Substantia nigra (tissue), 51 donors: ENCODE measurements at places on chromosomes 7 and 10.

GRCh38 chr10:4241724-4242345 lies 456.8 kb upstream of the KLF6 start:
- no peak for DNase-seq

GRCh38 chr7:2120251-2120660 lies 112.5 kb downstream of the MAD1L1 start:
- DNase-seq, result no peak

DNA sequence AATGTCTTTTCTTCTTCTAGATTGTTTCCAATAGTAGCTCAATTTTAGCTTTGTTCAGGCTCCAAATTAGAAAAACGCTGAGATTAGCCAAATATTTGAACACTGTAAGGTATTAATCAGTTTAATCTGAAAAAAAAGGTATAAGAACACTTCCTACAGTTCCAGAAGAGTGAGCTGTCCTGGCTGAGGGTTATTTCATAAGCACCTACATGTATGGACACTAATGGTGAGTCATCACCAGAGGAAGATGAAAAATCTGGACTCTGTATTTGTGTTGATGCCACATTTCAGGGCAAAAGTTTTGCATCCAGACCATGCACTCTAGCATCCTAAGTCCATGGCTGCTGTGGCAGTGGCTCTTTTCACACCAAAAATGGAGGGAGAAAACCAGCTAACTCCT lies 189.5 kb downstream of the ANKRD30A start:
- DNase-seq, result no peak

GRCh38 chr10:31883397-31883796 lies 45.2 kb downstream of the ARHGAP12 start:
- no peak for DNase-seq

GRCh38 chr7:128137181-128137580 lies 103.9 kb upstream of the LEP start:
- no peak for DNase-seq

- DNase-seq, result no peak
These were observed 6.9 kb upstream of the PFKP start for GRCh38 chr10:3060481-3060889.

DNA sequence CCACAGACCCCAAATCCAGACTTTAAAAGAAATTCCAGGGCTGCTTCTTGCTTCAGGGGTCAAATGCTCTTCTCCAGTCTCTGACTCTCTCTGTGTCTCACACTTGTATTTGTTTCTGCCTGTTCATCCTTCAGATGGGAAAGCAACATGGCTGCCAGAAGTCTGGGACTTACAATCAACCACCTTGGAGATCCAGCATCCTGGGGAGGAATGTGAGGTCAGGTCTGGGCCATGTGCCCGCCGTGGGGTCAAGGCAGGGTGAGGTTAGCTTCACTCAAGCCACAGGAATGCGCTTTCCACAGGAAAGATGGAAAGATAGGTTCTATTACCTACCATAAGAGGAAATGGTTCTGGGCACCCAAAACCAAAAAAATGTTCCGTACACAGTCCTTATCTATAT lies 34.3 kb upstream of the NPVF start:
- no peak for DNase-seq

DNA sequence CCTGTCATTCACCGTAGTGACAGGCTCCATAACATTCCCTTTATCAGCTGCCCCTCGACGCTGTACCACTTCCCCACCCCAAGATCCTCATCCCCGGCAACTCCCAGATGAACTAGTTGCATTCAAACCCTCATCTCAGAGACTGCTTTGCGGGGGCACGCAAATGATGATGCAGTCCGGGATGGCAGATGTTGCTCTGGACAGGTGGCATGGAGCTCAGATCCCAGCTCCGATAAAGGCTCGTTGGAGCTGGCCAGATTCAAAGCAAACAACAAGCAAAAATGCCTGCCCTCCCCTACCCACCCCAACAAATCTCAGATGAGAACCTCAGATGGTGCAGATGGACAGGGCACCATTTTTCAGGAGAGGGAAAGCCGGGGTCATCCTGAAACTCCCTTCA lies 46.7 kb downstream of the CARD11 start:
- DNase-seq, result no peak

DNA sequence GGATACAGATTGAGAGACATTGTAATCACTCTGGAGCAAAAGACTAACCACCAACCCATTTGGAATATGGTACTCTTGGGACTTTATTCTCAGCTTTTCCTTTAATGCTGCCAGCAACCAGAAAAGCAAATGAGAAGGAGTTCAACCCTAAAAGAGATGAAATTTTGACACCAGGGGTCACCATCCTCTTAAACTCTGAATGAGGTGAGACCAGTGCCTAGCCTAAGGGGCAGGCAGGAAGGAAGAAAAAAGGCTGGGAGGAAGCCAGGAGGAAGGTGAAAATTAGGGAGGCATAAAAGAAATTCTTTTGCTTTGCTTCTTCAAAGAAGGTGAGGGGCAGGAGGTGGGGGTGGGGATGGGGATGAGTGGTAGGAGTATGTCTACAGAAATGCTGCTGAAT lies 135.8 kb downstream of the JAZF1 start:
- no peak for DNase-seq

DNA sequence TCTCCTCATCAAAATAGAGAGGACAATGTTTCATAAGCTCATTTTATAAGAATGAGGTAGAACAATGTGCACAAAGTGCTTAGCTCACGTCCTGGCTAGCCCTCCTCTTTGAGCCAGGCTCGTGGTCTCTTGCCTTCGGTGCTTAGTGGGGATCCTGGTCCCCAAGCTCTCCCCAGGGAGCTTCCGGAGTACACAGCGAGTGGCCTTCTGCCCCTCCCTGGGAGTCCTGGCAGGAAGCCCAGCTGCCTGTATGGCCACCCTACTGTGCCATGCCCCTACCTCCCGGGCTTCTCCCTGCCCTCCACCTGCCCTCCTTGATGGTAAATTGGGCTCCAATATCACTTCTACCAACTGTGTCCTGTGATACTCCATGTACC lies 868 bp downstream of the MYO1G start:
- no peak for DNase-seq

GRCh38 chr7:149722356-149722957 lies 50.9 kb downstream of the ZNF467 start:
- DNase-seq, result no peak

GRCh38 chr7:113015034-113015645 lies 71.5 kb downstream of the GPR85 start:
- no peak for DNase-seq

- DNase-seq, result no peak
These were observed 276.6 kb upstream of the GALNT17 start for GRCh38 chr7:70855373-70855772.

DNA sequence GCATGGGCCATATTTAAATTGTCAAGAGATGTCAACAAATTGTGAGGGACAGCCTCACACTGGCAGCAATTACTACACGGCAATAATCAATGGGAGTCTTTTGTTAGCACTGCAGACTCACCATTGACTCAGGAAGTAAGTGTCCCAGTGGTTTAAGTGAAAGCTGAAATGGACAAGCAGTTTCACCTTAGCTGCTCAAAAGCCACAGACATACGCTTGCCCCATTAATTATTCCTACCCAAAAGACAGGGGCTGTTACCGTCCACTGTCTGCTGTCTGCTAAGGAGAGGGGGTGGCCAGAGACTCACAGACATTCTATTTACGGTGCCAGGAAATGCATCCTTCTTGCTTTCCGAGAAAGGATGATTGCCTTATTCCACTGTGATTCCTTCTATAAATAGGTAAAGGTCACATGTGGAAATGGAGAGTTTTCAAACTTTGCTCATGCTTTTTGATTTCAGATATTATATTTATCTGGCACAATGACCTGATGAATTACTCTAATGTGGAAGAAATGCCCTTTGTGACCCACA lies 309.7 kb upstream of the NFE2L3 start:
- no peak for DNase-seq

- no peak for DNase-seq
These were observed 18.1 kb upstream of the LIPK start for GRCh38 chr10:88687853-88688467.

GRCh38 chr7:99407872-99408378 lies 472 bp downstream of the PDAP1 start:
- DNase-seq, result no peak

DNA sequence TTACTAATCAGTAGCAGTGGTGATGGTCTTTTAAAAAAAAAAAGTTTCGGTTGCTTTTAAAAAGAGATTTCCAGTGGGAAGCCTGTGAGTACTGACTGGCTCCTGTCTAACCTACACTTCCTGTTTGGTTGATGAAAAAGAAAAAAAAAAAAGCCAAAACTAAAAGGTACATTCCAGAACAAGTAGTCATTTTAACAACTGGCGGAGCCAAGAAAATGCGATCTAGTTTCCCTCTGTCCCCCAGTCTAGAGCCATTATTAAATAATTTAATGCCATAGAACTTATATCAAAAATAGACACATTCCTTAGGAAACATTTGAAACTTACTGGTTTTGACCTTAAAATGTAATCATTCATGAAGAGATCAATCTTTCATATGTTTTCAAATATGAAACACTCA lies 254.2 kb upstream of the C7orf33 start:
- DNase-seq, result no peak

- DNase-seq, result peak; percentile 65
These were observed 5.0 kb upstream of the GBX1 start for GRCh38 chr7:151172273-151173141.

DNA sequence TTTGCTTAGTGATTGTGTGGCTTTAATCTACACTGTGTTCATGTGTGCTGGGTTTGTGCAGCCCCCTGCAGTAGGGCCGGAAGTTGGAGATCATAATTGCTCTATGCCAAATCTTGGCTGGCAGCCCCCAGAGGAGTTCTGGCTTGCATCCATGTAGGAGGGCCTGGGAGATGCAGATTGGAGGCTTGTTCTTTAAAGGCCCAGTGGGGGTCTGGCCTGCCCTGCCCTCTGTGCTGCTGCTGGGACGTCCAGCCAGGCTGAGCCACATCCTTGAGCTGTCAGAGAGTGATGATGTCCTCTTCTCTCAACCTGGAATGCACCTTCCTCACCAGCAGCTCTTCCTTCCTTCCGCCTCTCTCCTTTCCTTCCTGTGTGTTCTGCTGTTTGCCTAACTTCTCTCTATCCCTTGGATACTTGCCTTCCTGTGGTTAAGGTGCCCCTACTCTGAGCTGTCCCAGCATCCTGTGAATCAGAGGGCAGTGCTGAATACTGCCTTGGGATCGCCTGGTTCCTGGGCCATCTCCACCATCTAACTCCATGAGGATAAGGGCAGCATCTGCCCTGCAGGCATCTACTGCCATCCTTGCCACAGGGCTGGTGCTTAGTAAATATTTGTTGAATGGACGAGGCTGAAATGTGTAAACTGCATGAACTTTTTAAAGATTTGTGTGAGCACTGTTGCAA lies 30.2 kb downstream of the DOCK1 start:
- DNase-seq, result no peak

DNA sequence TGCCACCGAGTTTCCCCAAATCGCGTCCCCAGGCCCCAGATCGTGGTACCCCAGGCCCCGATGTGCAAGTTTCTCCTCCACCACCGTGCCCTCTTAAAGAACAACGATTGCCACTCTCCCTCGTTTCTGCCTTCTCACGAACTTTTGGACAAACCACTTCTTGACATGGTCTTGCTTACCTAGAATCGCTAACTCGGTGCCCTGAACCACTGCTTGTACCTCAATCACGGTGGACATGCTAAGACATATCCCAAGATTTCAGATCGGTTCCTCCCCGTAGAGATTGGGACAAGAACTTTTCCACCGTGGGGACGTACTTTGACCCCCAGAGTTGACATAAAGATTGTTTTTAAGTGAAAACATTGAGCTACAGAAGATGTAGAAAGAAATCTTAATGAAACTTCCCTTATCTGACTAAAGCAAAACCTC lies 477 bp upstream of the ZC3HAV1 start:
- DNase-seq, result no peak

GRCh38 chr7:105820363-105821066 lies 55.9 kb downstream of the ATXN7L1 start:
- DNase-seq, result no peak

DNA sequence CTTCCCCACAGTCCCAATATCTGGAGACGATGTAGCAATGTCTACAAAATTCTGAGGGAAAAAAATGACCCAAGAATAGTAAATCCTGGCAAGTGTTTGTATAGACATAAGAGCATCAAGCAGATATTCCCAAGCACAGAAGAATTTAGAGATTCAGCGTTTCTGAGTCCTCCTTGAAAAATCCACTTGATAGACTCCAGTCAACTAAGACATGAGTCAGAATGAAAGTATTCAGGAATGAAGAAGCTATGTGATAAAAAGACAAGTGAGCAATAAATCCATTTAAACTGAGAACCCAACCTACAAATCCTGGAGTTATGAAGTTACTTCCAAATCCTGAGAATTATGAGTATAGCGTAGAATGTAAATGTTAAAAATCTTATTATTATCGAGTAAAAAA lies 86.1 kb upstream of the NPY start:
- no peak for DNase-seq

GRCh38 chr10:95782318-95782717 lies 26.4 kb downstream of the ENTPD1 start:
- DNase-seq, result no peak

DNA sequence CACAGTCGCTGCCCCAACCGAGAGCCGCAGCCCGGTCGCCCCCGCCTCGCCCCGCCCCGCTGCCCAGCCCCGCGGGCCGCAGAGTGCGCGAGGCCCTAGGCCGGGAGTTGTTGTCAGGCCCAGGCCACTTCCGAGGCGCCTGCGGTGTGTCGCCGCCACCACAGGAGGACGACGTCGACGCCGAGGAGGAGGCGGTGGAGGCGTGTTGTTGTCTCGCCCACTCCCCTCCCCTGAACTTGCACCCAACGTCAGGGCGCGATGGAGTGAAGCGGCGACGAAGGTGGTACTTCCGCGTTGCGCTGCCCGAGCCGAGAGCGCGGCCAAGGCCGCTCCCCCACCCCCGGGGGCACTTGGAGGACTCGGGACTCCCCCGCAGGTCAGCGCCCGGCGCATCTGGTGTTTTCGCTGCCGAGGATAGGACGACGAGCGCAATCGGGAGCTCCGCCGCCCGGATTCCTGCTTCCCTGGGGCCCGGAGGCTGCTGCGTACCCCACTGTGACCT lies at the start of gene CDK13:
CDK13 (plus strand) TSS at position 286 of the 502 bp plus-strand sequence. CDS start 386 bp downstream, outside the sequence.
- peak; percentile 89 for DNase-seq

DNA sequence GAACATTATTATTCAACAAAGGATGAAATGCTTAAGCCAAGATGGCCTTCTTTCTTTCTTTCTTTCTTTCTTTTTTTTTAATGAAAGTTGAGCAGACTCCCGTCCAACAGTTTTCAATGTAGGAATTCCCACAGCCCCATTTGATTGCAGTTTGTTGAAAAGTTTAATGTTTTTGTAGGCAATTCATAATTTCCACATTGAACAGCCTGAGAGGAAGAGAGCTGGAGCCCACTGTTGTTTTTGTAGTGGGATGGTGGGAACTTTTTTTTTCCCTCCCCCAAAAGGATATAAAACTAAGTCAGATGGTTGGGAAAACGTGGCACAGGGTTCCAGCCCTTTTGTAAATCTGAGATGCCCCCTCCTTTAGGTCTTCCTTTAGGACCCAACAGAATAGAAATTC lies 86.6 kb downstream of the TCF7L2 start:
- no peak for DNase-seq

DNA sequence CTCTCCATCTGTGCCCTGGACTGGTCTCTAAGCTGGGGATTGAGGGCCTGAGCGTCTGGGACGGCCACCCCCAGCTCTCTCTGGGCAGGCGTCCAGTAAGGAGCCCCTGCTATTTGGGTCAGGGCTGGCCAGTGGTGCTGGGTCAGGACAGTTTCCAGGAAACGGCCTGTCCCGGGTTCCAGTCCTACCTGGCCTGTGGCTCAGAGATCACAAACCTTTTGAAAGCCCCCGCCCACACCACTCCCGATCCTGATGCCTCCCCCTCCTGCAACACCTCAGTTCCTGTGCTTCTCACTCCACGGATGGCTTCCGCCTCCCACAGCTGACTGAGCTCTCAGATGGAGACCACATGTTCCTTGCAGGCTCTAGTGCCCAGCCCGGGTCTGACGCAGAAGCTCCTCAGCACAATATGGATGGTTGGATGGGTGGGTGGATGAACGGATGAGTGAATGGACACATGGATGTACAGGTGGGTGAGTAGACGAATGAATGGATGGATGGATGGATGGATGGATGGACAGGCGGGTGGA lies 91.7 kb upstream of the PDGFA start:
- DNase-seq, result no peak
